ENCODE measurements at places on chromosomes 3 and 15.

- no peak for DNase-seq
These were observed 136.7 kb upstream of the DAZL start for GRCh38 chr3:16741890-16742289.

DNA sequence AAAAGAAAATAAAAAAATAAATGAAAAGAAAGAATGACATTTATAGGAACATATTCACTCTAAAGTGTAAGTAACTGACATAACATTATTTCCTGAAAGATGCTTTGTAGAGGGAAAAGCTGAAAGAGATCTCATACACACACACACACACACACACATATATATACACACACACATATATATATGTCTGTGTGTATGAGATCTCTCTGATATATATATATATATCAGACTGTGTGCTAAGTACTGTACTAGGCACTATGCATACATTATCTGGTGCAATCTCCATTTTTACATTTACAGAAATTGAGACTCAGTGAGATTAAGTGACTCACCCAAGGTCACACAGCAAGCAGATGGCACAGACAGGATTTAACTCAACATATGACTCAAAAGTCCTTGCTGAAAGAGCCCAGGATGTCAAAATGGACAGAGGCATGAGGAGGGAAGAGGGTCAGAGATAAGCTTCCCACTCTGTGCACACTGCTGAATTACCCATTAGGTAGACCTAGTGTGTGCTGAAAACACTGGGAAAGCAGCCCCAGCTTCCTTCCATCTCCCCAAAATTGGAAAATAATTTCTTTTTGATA lies 15.0 kb downstream of the BHLHE40 start:
- no peak for DNase-seq

DNA sequence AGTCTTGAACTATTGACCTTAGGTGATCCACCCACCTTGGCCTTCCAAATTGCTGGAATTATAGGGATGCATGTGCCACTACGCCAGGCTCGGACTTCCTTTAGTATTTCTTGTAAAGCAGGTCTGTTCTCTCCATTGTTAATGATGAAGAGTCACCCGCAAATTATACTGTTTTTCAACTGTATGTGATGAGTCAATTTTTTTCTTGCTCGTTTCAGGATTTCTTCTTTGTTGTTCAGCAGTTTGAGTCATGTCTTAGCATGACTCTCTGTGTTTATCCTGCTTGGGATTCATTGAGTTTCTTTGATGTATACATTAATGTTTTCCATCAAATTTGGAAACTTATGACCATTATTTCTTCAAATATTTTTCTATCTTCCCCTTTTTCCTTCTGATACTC lies 28.9 kb downstream of the GRAMD1C start:
- no peak for DNase-seq

DNA sequence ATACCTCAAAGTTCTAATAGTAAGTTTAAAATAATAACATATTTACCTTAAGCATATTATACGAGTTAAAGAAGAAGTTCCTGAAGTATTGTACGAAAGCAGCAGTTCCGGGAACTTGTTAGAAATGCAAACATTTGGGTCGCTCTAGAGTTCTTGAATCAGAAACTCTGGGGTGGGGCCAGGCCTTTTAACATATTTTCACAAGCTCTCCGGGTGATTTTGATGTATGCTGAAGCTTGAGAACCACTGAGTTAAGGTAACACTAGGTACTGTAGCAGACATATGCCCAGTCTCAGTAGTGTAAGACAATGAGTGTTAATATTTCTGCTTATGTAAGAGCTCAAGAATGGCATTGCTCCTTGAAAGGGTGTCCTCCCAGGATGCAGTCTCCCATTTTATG lies 461.1 kb downstream of the C3orf38 start:
- no peak for DNase-seq

- no peak for DNase-seq
These were observed 42.2 kb downstream of the CMSS1 start for GRCh38 chr3:99859825-99860224.

DNA sequence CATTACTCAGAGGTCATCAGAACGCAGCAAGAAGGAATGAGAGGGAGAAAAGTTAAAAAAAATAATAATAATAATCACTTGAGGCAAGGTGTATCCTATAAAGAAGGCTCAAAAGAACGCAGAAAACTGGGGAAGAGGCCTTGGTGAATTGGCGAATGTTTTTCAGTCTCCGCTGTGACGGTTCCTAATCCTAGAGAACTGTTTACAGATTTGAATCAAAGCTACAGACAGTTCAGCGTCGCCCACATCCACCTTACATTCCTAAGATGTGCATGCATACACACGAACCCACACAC lies 634 bp downstream of the ZMAT3 start:
- DNase-seq, result no peak

DNA sequence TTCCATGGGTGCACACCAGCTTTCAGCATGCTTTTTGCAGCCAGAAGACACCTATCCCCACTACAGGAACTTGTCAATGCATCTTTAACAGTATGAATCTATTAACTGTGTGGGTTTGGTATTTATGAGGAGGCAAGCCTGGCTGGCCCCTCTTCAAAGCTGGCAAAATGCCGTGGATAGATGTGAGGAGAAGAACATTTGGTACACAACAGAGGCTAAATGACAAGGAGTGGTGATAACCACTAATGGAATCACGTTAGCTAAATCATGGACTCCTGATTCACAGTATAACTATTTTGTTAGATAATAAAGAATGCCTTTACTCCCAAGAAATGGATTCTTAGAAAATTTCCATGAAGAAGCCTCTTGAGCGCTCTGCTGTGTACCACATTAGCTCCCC lies 187.2 kb downstream of the CLSTN2 start:
- DNase-seq, result no peak

- DNase-seq, result no peak
These were observed 75.3 kb downstream of the SYNPR start for GRCh38 chr3:63353383-63353782.

- DNase-seq, result no peak
These were observed at the start of gene LIPH for GRCh38 chr3:185552358-185552877. TSS of gene LIPH (minus strand) at chr3:185552588. CDS start at chr3:185552471, 117 bp downstream.

GRCh38 chr15:74825866-74826265 lies 561 bp upstream of the CPLX3 start:
- no peak for DNase-seq

GRCh38 chr3:55017876-55018275 lies 90.0 kb upstream of the LRTM1 start:
- no peak for DNase-seq

- no peak for DNase-seq
These were observed 976 bp upstream of the ALDH1L1 start for GRCh38 chr3:126181398-126181725.

DNA sequence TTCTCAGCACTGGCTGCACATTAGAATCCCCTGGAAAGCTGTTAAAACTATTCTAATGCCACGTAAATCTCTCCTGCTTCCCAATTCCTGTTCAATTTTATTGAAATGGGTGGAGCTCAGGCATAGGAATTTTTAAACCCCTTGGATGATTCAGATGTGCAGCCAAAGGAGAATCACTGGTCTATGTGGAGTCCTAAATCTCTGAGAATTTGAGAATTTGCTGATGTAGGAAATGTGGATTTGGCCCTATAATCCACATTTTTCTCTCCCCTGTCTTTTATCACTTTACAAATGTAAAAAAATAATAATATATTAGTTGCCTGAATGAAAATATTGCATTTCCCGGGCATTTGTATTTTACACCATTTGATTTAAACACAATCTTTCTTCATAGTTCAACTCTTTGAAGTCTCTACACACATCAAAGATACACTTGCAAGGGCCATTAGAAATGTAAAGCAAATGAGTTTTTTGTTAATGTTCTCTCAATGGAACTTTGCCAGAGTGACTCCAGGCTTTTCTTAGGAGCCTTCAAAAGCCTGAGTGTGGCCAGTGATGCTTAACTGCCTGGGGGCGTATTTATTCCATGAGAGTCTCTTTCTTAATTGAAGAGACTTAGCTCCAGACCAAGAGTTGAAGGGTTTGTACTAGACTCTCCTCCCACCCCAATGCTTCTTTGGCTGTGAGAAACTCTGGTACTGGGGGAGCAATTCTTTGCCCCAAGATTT lies 48.8 kb upstream of the PTX3 start:
- no peak for DNase-seq

- DNase-seq, result no peak
These were observed 72.3 kb downstream of the LMLN start for GRCh38 chr3:198032039-198032936.

GRCh38 chr3:192831111-192831644 lies 86.5 kb downstream of the MB21D2 start:
- no peak for DNase-seq

GRCh38 chr3:195009616-195010015 lies 261.3 kb downstream of the XXYLT1 start:
- no peak for DNase-seq

DNA sequence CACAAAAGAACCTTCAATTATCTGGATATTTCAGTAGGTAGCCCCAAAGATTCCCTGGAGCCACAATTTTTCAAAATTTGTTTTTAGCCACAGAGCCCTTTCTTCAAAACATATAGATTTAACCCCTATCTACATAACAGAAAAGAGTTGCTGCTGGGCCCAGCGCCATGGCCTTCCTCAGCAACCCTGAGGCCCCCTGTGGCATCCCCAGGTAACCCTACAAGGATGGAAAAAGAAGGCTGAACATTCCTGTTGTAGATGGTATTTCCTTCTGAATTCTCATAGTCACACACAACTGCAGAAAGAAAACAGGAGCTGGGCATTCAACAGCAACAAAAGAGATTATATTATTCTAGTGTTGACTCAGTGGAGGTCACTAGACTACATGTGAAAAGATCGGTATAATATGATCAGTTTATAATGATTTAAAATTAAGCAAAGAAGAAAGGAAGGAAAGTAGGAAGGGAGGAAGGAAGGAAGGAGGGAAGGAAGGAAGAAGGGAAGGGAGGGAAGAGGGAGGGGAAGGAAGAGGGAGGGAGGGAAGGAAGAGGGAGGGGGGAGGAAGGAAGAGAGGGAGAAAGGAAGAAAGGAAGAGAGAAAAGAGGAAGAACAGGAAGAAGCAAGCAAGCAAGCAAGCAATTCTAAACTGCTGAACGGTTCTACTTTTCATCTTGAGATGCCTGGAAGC lies 342.5 kb upstream of the NR2F2 start:
- DNase-seq, result no peak

DNA sequence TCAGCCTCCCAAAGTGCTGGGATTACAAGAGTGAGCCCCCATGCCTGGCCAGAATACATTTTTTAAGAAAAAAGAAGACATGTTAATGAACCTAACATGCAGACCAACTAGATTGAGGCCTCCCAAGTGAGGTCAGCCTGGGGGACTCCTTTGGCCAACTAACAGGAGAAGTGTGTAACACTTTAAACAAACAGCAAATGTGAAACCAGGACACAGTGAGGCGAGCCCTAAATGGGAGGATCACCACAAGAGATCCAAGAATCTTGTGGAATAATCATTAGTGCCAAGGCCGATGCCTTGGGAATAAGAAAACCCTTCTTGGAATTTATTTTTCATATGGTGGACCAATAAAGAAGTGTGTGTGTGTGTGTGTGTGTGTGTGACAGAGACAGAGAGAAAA lies 73.9 kb downstream of the ATP10A start:
- DNase-seq, result no peak

GRCh38 chr15:39115379-39116057 lies 465.4 kb upstream of the THBS1 start:
- DNase-seq, result no peak

DNA sequence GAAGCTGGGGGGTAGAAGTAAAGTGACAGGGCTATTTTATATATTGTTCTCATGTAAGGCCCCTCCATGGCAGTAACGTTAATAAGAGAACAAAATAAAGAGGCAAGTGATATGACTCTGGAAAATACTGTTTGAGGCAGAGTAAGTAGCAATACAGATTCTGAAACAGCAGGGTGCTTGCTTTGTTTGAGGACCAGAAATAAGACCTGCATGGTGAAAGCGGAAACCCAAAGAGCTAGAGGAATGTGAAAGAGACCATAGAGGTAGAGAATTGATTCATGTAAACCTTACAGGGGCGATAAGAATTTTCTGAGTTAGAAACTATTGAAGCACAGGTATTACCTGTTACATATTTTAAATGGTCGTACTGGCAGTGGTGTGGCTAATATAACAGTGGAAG lies 1517.1 kb downstream of the SI start:
- DNase-seq, result no peak

DNA sequence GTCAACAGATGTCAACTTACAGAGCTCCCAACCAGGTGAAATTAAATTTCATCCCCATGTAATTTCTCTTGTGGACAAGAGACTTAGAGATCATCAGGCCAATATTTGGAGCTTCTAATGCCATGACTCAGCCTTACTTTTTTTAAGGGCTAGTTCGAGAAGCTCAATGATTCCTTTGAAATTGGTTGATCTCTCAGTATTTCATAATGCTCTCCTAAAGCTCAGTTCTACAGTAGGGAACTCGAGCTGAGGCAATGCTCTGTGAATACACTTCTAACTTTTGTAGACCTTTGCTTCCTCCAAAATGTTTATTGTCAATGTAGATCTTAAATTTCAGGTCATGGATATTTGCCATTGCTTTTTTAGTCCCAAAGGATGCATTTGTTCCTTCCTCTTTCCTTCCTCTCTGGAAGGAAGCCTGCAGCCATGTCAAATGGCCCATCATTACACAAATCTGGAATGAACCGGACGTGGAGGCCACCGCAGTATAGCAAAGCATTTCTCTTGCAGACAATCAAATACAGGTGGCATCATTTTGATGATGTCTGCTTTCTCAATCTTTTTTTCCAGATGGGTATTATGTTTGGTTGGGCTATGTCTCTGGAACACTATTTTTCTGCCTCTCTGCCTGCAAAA lies 28.3 kb downstream of the STARD5 start:
- DNase-seq, result no peak

DNA sequence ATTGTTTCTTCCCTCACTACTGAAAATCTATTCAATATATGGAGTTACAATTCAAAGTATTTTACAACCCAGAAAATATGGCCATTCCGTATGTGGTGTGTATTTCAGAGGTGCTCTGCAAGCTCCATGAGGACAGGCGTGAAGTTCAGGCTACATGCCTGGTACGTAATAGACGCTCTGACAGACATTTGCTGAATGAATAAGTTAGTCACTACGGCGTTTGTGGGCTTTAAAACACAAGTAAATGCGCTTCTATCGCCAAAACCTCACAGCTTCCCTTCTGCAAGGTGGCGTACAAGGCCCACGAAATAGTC lies 701 bp upstream of the TIPARP start:
- no peak for DNase-seq

- no peak for DNase-seq
These were observed 560.5 kb downstream of the NR2F2 start for GRCh38 chr15:96891046-96891445.

GRCh38 chr3:12513694-12514446 lies 29.6 kb downstream of the TSEN2 start:
- no peak for DNase-seq
